ENCODE measurements at places on chromosomes 3 and 15.
A peak's percentile ranks its signal among the peaks of the same experiment; 100 is the strongest.

DNA sequence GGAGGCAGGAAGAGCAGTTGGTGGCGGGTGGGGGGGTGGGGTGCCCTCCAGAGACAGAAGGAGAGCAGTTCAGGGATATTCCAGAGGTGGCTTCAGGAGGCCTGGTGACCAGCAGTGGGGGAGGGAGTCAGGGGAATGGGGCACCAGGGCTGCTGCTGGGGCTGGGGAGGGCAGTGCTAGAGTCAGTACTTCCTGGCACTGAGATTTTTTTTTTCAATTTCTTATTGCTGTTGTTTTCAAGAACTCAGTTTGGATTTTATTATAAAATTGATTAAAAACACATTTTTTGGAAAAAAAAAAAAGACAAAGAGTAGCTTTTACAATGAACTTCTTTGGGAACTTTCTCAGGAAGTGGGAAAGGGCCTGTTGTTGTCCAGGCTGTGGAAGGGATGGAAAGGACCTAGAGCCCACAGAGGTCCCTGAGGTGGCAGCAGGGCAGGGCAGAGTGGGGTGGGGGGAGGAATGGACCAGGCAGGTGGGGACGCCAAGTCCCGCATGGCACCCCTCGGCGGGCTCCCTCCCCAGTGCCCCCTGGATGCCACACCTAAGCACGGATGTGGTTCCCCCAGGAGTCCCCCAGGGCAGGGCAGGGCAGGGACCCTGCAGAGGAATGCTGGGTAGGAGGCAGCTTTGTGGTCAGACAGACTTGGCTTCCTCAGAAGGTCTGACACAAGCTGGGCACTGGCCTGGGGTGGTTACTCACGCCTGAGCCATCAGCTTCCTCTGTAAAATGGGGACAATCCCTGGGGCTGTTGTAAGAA is 8.5 kb upstream of the ANPEP start:
- DNase-seq, result peak; percentile 90

- DNase-seq, result no peak
Observed at GRCh38 chr15:87713475-87713879, 543.1 kb downstream of the NTRK3 start.

DNA sequence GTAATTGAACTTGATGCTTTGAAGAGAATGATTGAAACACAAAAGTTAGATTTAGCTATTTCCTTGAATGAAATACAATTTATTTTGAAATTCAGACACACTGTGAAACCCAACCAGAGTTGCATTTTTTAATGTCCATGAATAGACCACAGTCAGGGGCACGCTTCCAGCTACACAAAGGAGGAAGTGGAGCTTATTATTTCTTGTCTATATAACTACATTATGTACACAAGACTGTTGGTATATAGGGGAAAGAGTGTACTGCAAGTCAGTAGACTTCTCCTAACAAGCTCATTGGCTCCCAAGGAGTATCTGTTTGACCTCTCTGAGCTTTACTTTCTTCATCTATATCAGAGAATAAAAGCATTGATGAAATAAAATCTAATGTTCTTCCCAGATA is 326.2 kb downstream of the RYR3 start:
- DNase-seq, result no peak

- no peak for DNase-seq
Observed at GRCh38 chr15:40088929-40089755, 19.5 kb downstream of the BMF start.

DNA sequence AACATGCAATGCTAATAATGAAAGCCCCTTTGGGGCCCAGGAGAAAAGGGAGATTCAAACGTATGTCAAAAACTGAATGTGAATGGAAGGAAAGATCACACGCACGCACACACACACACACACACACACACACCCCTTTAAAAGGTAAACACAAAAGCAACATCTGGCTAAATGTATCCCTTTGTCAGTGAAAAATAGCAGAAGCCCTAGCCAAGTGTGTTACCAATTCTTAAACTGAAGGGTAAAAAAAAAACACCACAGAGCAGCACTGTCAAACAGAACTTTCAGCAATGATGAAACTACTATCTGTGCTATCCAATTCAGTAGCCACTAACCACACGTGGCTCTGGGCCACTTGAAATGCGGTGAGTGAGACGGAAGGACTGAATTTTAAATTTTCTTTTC is 4.9 kb downstream of the RFTN1 start:
- peak; percentile 49 for DNase-seq

DNA sequence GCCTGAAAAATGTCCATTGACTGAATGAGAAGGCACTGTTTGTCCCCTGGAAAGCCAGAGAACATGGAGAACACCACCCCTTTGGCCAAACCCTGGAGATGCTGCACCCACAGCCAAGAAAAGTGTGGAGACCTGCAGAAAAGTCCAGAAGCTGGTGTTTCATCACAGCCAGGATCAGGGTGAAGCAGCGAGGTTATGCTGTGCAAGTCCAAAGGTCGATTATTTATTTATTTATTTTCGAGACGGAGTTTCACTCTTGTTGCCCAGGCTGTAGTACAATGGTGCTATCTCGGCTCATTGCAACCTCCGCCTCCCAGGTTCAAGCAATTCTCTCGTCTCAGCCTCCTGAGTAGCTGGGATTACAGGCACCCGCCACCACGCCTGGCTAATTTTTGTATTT is 5.5 kb upstream of the CTSH start:
- no peak for DNase-seq

DNA sequence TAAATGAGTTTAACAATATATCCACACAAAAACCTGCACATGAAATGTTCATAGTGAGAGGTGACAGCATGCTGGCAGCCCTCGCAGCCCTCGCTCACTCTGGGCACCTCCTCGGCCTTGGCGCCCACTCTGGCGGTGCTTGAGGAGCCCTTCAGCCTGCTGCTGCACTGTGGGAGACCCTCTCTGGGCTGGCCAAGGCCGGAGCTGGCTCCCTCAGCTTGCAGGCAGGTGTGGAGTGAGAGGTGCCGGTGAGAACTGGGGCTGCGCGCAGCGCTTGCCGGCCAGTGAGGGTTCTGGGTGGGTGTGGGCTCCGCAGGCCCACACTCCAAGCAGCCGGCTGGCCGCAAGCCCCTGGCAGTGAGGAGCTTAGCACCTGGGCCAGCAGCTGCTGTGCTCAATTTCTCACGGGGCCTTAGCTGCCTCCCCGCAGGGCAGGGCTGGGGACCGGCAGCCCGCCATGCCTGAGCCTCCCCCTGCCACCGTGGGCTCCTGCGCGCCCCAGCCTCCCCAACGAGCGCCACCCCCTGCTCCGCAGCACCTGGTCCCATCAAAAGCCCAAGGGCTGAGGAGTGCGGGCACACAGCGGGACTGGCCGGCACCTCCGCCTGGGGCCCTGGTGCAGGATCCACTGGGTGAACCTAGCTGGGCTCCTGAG is 3.4 kb downstream of the CCDC13 start:
- no peak for DNase-seq

GRCh38 chr3:103847081-103848062 is 1412.6 kb downstream of the ZPLD1 start:
- DNase-seq, result no peak

DNA sequence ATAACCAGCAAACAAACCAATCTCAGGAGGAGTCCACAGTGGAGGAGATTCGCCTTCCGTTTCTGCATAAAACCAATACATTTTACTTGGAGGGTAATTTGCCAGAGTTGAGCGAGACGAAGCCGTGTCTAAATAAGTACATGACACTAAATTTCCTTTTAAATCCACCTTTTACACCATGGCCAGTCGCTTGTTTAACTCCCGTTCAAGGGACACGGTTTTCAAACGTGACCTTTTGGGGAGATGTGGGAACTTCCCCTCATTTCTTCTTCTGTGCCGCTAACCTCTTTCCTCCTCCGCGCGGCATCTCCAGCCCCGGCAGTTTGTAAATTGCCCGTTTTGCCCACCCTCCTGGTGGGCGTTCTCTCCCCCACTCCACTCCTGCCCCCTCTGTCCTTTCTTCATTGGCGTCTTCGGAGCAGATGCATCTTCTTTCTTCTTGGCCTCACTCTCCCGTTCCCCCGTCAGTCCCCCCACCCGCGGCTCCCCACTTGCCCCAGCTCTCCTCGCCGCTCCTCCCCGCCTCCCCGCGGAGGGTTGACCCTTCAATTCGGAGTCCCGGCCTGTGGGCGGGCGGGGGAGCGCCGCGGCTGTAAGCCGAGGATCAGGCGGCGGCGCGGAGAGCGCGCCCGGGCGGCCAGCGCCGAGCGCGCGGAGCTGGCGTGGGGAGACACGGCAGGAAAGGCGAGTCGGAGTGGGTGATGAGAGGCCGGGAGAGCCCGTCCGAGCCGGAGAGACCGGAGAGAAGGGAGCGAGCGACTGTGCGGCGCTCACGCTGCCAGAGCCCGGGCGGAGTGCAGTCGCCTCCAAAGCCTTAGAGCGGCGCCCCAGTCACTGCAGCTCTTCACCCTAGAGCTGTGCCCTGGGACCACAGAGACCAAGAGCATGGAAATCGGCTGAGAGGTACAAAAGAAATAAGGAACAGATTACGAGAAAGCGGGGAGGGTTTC is at the start of gene NLGN1:
Gene NLGN1 (plus strand): TSS at position 584 of the 950 bp plus-strand sequence.
- peak; percentile 26 for DNase-seq

GRCh38 chr3:148840451-148840850 is 12.8 kb downstream of the CPB1 start:
- no peak for DNase-seq

- no peak for DNase-seq
Observed at GRCh38 chr3:76199382-76199781, 414.0 kb upstream of the ZNF717 start.

GRCh38 chr3:901953-902778 is 190.7 kb upstream of the CNTN6 start:
- peak; percentile 16 for DNase-seq

- no peak for DNase-seq
Observed at GRCh38 chr3:125022206-125022605, 33.6 kb downstream of the HEG1 start.

- DNase-seq, result no peak
Observed at GRCh38 chr15:66429546-66429945, 42.8 kb downstream of the MAP2K1 start.

DNA sequence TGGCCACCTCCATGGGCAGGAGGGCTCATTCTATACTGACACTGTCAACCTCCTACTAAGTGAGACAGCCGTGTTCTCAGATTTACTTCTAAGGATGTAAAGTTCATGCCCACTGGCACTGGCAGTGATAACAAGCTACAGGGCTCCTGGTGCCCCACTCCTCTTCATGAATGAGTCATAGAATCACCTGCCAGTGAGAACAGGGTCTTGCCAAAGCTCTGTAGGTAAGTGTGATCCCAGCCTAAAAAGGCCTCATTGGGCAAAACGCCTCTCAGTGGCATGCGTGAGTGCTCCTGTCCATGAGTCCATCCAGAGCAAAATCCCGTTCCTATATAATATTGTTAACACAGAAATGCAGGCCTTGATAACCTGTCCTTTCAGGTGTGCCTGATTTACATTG is 17.4 kb downstream of the PXYLP1 start:
- DNase-seq, result no peak

DNA sequence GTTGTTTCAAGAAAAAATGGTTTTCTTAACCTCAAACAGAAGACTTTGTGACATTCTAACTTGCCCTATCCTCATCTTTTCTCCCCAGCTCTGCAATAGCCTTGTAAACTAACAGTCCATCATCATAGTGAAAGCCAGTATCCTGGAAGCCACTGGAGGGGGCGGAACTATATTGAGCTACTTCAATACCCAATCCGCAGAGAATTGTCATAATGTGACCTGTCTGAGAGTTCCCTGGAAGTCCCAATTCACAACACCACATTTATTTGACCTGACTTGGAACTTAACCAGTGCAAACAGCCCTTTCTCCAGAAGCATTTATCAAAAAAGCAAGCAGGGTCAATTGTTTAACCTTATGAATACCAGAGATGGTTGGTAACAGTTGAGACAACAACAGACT is 747.6 kb upstream of the GRM7 start:
- DNase-seq, result no peak

- no peak for DNase-seq
Observed at GRCh38 chr3:104909198-104909597, 457.5 kb upstream of the ALCAM start.

DNA sequence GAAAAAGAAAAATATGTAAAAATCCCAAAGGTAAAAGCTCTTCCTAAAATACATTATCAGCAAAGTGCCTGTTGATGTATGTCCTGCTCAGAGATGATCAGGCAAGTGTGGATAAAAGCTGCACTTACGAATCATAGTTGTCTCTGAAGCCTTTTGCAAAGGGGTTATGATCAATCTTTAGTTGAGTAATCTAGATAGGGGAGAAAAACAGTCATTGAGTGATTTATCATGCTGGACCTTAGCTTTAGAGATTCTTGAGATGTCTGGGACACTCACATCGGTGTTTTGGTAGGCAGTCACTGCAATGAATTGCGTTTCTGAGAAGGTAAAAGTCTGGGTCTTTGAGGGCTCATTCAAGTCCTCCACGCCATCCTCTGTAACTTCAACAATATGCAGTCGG is 3.7 kb downstream of the EOMES start:
- no peak for DNase-seq

GRCh38 chr3:134965865-134966481 is 170.9 kb downstream of the EPHB1 start:
- DNase-seq, result no peak

DNA sequence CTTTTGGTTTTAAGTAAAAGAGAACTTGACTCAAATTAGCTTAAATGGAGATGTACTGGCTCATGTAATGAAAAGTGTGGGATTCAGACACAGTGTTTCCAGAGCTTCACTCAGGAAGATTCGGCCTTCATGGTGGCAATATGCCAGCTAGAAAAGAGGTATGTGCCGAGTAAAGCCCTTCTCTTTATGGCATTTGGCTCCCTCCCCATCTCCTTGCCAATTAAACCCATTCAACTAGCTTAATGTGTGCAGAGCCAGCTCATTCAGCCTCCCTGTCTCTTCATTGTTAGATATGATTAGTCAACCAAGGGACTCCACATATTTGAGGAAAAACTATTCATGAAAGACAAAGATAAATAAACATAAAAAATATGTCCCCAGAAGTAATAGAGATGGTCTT is 15.0 kb upstream of the TRANK1 start:
- no peak for DNase-seq

- no peak for DNase-seq
Observed at GRCh38 chr15:42282344-42282743, 9.1 kb upstream of the TMEM87A start.

DNA sequence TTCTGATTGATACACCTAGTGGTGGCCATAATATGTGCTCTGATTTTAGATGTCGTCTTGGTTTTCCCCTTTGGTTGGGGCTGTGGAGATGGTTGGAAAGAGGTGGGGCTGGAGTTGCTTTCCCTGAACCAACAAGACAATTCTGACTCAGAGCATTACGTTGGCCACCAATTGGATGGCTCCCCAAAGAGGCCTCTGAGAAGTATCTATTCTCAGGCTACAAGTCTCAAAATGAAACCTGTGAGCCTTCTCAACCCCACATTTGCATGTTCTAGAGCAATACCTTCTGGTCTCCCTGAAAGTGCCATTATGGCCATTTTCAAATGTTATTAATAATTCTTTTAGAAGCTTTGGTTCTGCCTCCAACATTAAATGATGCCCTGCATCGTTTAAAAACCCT is 188.4 kb upstream of the WNT5A start:
- DNase-seq, result no peak

GRCh38 chr3:123279121-123279520 is 77.4 kb downstream of the SEC22A start:
- no peak for DNase-seq

GRCh38 chr3:133988631-133989161 is 41.0 kb downstream of the SLCO2A1 start:
- no peak for DNase-seq
